Hypothalamus (tissue), 51 donors: ENCODE measurements at places on chromosomes 16 and 17.

DNA sequence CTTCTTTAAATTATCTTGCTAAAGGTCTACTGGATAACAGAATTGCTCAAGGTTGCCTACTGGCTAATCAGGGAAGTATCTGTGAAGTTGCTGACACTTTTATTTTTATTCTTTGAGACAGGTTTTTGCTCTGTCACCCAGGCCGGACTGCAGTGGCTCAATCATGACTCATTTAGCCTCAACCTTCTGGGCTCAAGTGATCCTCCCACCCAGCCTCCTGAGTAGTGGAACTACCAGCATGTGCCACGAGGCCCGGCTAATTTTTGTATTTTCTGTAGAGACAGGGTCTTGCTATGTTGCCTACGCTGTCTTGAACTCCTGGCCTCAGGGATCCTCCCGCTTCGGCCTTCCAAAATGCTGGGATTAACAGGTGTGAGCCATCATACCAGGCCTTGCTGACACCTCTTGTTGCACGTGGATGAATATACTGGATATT is 43.1 kb downstream of the GLG1 start:
- no peak for DNase-seq

DNA sequence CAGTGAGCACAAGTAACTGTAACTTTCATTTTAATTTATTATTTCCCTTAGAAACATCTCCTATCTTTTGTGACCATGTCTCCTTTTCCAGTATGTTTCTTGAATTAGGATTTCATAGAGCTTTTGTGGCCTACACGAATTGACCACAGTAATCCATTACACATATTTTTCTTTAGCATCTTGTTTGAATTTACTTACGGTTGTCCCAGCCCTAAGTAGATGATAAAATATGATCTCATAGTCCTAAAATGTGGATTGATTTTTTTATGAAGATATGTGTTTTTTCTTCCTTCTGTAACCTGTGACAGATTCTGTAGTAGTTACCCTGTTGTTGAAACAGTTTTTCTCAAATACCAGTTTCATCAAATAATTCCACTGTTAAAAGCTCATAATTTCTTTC is 61.5 kb downstream of the NF1 start:
- no peak for DNase-seq

GRCh38 chr17:52027081-52027480 is 131.4 kb downstream of the CA10 start:
- DNase-seq, result no peak

- DNase-seq, result no peak
These were observed 1.1 kb downstream of the SEZ6L2 start for GRCh38 chr16:29898135-29898803.

GRCh38 chr16:66511602-66512271 is 38.2 kb downstream of the TK2 start:
- no peak for DNase-seq

DNA sequence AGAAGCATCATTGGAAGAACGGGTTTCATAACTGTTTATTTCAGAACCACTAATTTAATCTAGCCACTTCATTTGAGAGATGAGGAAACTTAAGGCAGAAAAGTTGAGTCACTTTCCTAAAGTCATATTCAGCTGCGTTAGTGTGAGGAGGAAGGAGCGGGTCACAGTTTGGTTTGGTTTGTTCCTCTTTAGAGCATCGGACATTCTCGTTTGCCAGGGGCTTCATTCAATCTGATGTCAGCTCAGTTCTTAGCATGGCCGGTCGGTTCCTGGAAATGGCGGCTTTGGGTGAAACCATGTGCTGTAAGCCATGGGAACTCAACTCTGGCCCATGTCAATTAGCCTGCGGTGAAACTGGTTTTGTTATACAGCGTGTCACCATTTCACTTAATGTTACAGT is 186.5 kb downstream of the LGALS9B start:
- no peak for DNase-seq

GRCh38 chr17:42422412-42422957 is 571 bp downstream of the CAVIN1 start:
- DNase-seq, result no peak

- DNase-seq, result no peak
These were observed 42.7 kb downstream of the MPRIP start for GRCh38 chr17:17084941-17085340.

GRCh38 chr17:29733166-29733565 is 110.5 kb upstream of the CORO6 start:
- DNase-seq, result no peak

DNA sequence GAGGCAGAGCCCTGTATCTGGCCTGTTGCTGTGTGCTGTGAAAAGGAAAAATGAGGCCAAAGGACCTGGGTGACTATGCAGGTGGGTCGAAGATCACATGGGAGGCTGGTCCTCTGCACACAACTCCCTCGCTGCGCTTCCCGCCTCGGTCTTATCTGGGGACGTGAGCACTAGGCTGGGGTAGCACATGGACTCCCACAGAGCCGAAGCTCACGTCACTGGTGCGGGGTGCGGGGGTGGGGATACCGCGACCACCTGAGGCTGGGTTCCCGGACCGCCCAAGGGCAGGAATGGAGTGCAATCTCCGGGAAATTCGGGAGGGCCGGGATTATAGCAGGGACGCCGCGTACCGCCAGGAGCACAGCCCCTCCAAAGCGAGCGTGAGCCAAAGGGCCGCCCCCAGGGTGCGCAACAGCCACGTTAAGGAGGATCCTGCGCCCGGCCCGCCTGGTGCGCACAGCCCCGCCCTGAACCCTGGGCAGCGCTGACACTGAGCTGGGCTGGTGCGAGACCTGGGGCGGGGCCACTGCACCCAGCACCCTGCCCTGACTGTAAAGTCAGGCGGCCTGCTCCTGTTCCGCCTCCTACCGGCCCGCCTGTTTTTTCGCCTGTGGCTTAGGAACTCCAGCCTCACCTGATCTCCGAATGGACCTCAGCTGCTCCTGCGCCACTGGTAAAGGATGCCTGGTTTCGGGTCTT is 4.8 kb downstream of the MT1A start:
- DNase-seq, result no peak

- DNase-seq, result no peak
These were observed 32.2 kb downstream of the SNN start for GRCh38 chr16:11700264-11701029.

GRCh38 chr16:53515259-53515658 is 12.2 kb upstream of the AKTIP start:
- DNase-seq, result no peak
